ENCODE measurements at places on chromosomes 16 and 17.

- no peak for DNase-seq
Observed at GRCh38 chr16:77581706-77582105, 140.6 kb upstream of the NUDT7 start.

DNA sequence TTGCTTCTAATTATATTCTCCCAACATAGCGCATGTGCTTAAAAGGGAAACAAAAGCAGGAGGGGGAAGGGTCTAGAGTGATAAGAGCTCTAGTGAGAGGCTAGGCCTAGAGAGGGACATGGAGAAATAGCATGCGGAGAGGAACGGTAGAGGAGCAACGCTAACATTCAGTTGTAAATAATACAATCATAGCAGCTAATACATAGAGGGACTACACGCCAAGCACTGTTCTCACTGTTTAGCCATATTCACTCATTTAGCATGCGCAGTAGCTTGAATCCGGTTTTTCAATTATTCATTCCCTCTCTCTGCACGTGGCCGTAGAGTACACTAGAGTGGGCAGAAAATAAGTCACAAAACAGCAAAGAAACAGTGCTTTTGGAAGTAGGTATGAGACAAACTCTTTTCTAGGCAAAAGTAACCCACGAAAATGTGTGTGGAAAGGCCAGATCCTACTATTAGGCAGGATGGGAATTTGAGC is 1.7 kb upstream of the ALOX12 start:
- DNase-seq = no peak

- no peak for DNase-seq
Observed at GRCh38 chr17:8859027-8859803, 8.3 kb downstream of the PIK3R6 start.

DNA sequence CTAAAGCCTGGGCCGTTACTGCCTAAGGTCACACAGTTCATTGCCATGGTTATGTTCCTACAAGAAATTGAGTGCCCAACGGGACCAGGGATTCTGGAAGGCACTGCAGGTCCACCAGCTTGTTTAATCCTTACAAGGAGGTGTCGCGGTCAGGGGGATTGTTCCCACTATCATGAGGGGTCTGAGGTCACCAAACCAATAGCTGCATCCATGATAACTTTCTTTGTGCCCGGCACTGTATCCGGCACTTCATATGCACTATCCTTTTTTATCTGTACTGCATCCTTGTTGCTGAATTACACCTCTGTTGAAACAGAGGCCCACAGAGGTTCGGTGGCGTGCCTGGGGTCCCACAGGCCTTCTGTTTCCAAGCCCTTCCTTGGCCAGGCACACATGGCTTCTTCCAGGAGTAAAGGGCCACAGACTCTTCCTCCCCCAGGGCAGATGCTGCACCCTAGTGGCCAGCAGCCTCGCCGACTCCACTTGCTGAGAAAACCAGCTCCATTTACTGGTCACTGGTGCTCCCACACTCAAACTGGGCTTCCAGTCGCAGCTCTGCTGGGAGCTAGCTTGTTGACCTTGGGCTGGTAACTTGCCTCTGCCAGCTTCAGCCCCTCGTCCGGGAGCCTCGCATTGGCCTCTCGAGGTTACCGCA is 82.0 kb upstream of the PLCG2 start:
- DNase-seq = no peak

DNA sequence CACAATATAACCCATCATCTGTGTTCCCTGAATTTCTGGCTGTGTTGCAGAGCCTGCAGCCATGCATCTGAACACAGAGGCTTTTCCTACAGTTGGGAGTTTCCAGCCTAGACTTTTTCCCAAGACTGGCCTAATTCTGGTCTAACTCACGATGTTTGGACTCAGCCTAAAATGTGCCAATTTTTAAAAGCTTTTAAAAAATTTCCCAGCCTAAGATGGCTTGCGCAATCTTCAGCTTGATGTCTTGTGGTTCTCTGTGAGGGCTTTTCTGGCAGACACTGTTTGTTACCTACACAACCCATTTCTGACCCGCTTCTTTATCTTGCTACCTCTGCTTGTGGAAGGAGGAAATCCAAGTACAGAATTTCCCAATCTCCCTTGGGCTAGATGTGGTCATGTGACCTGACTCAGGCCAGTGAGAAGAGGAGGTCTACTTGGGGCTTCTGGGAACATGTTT is 72.7 kb upstream of the GAS7 start:
- DNase-seq = no peak

- DNase-seq = no peak
Observed at GRCh38 chr16:4324492-4325252, 8.8 kb downstream of the GLIS2 start.

DNA sequence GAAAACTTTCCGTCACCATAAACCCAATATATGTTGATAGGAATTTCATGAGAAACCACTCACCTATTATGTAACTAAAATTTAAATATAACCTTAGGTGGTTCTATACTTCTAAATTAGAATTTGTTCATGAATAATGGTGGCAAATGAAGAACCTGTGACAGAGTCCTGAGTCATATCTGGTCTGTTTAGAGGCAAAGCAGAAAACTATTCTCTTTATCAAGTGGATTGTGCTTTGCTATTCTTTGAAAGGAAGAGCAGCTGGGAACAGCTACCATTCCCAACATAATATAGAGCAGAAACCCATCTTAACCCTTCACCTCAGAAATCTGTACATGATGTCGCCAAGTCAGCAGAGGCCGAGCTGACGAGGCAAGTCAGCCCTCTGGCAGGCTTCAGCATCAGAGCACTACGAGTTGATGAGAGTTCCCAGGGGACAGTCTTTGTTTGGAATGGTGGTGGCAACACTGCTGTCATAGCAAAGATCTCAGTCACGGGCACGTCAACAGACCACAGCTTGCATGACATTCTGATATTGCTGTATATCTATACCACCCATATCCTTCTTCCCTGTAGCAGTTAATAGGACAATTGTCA is 631.9 kb upstream of the CA10 start:
- no peak for DNase-seq

- DNase-seq = peak; percentile 64
Observed at GRCh38 chr17:51000835-51001638, 119.6 kb downstream of the SPAG9 start.

- DNase-seq = no peak
Observed at GRCh38 chr16:4450931-4451519, 23.4 kb downstream of the NMRAL1 start.

DNA sequence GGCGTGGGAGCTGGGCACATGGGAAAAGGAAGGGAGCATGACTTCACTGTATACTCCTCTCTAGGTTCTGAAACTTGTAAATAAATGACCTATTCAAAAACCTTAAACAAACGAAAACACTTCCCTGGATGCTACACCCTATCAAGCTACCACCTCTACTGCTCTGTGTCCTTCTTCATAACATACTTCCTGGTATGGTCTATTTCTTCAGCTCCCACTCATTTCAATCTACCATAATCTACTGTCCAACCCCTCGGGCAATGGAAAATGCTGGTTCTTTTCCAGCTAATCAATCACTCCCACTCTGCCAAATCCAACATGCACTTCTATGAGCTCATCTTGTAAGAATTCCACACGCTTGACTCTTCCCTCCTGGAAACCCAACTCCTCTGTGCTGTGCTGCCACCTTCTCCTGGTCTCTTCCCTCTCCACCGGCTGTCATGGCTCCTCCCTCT is 42.4 kb downstream of the AMFR start:
- DNase-seq = no peak

DNA sequence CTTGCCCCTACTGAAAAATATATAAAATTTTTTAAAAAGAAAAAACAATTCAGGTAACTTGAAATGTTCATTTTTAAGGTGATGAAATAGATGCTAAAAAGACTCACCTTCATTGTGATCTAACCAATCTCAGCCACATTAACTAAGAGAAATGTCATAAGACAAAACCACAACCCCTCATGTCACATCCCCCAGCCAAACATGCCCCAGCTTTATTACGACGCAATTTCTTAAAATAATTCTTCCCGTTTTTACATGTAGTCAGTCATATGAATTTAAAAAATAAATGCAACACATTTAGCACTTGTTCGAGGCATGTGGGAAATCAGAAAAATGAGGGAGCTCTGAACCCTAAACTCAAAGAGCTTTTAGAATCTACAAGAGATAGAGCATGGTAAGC is 9.5 kb downstream of the AMFR start:
- DNase-seq = no peak

GRCh38 chr16:55943267-55943666 is 68.1 kb upstream of the CES5A start:
- no peak for DNase-seq
